ENCODE measurements at places on chromosomes 4 and X.

- no peak for DNase-seq
Observed at GRCh38 chr4:94574050-94574449, 122.3 kb downstream of the PDLIM5 start.

- no peak for DNase-seq
Observed at GRCh38 chr4:73674451-73674919, 54.2 kb upstream of the RASSF6 start.

- peak; percentile 32 for DNase-seq
Observed at GRCh38 chr4:139301821-139302611, at the start of gene NDUFC1. Gene NDUFC1 (minus strand): TSS chr4:139302477. CDS start chr4:139295798, 6,679 bp downstream.

DNA sequence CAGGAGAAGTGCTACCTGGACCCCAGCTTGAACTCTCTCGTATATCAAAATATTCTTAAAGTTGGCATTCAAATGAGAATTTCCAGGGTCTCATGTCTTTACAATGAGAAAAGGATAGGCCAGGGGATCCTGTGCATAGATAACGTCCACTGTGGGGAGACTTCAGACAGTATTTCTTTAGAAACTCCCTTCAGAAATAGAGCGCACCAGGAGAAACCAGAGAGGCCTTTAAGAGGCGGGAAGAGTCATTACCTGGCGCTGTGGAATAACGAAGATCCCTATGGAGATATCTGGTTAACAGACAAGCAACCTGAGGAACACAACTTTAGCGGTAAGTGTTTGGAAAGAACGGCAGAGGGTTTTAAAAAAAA is 600 bp downstream of the RADX start:
- no peak for DNase-seq

DNA sequence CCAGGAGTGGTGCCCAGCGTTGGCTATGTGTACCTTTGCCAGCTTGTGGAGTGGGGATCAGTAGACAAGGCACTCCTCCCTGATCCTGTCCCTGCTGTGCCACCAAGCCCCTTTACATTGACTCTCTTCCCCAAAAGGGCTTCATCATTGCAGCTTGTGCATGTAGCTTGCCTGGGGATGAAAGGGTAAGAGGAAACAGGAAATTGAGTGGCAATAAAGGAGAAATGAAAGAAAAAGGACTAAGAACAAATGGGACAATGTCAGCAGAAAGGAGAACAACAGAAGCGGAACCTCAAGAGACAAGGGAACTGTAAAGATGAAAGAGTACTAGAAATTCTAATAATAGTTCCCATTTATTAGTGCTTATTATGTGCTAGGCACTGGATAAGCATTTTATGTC is 8.7 kb upstream of the IL13RA1 start:
- no peak for DNase-seq

DNA sequence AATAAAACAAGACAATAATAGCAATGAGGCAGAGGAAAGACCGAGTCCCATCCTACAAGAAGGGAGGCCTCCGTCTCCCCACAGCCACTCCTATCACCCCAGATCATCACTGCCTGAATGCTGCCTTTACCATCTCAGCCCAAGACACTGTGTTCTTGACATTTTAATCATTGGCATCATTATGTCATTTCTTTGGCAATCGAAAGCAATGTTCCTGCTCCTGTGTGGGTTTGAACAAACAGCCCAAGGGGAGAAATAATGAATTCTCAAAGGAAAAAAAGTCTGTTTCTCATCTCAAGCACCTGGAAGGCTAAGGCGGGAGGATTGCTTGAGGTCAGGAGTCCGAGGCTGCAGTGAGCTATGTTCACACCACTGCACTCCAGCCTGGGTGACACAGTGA is 73.0 kb upstream of the ACSL1 start:
- DNase-seq = no peak

Measured in renal cortex interstitium (tissue), 15 donors.